ENCODE measurements at places on chromosomes 16 and 17.

GRCh38 chr16:2086106-2086742, 38.4 kb downstream of the TSC2 start:
- no peak for DNase-seq

DNA sequence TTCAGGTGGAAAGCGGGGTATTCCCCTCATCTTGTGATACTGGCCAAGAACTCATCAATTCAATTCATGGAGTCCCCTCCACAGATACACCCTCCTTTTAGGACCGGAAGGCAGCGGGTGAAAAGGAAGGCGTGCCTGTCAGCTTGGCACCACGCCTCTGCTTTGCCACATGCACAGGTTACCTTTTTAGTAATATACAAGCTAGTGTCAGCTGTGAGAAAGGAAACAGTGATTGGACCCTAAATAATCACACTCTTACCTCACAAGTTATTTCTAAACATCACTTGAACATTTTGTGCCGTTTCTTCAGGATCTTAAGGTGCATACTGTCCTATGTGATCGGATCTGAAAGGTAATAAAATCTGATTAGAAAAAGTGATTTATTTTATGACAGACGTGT, 15.7 kb downstream of the ZDHHC7 start:
- no peak for DNase-seq

- DNase-seq = no peak
These were observed 12.0 kb downstream of the SMCR8 start for GRCh38 chr17:18327093-18327492.

DNA sequence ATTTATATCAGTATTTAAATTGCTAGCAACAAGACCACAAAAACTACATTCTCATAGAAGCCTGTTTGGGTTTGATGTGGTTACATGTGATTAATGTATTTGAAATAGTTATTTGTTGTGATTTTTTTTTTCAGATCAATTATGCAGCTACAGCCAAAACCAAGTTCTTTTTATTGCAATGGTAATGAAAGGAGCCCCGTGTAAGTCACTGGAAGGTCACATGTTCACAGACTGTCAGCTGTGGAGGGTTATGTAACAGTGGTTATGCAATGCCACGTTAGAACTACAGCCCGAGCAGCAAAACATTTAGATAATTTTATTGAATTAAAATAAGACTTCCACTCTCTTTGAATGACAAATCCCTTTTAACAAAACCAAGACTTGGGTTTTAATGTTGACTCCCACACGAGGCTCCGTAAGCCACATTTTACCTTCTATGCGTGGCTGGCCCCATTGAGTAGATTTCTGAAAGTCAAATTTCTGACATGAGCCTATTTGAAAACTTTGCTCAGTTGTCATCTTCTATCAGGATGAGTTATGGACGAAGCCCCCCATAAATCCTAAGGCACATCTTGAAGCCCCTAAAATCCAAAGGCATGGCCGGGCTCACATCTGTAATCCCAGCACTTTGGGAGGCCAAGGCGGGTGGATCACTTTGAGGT, 41.8 kb upstream of the SEC14L1 start:
- DNase-seq = no peak

GRCh38 chr17:82566129-82566960, 46.8 kb downstream of the FOXK2 start:
- no peak for DNase-seq

GRCh38 chr16:20051147-20051546, 22.5 kb downstream of the GPR139 start:
- DNase-seq = no peak

DNA sequence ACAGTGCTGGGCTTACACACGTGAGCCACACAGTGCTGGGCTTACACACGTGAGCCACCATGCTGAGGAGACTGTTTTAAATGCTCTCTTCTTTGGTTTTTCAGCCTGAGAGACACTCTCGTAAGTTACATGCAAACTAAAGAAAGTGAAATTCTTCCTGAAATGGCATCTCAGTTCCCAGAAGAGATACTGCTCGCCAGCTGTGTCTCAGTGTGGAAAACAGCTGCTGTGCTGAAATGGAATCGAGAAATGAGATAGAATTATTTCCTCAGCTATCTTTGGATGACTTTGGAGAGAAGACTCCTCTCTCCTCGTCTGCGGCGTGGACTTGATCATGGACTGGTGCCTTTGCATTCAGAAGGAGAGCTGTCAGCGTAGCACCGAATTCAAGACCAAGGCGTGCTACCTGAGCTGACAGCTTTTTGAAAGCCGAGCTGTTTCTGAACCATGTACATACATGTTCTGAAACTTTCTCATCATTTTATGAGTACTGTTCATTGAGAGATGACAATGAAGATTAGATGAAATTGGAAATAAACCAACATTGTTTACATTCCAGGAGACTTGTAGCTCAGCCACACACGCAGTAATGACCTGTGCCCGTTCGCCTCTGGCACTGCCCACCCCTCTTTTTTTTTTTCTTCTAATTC, 21.6 kb upstream of the ENDOV start:
- no peak for DNase-seq

- no peak for DNase-seq
These were observed 78.1 kb downstream of the RBBP6 start for GRCh38 chr16:24617502-24617901.
